ENCODE measurements at places on chromosomes 12 and 14. TPM values are rescaled to one million over a fixed set of nuclear protein-coding genes. Genes with fewer than 3 reads are reported as not detected.

The MUCL1 gene
- not detected for total RNA-seq

The TSPAN9 gene
- total RNA-seq: 17.0 TPM

The NGDN gene
- 23.3 TPM for total RNA-seq

The CLEC7A gene
- not detected for total RNA-seq

The BRMS1L gene
- total RNA-seq: 4.2 TPM

The CCND2 gene
- total RNA-seq: 30.6 TPM
